Fibroblast of skin of left quadriceps (primary cell): ENCODE measurements at places on chromosomes 6 and 20.

DNA sequence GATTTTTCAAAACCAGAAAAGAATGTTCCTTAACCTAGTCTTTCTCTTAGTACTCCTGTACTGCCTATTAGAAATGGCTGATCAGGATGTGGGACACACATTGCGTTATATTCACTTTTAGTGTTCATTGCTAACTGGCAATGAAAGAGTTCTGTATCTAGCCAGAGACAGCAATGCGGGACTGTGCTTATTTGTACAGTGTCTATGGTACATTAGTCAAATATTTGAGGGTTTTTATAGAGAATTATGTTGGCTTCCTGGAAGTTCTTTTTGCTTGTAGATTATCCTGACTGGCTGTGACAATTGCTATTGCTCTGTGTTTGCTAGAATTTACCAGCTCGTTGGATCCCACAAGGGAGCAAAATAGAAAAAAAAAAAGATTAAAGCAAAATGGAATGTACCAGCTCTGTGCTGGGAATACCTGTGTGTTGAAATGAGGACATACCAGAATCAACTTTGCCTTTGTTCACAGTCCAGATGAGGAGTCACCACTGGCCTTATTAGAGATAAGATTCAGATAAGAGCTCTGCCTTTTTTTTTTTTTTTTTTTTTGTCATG, 22.4 kb upstream of the IFNGR1 start:
- no peak for DNase-seq

DNA sequence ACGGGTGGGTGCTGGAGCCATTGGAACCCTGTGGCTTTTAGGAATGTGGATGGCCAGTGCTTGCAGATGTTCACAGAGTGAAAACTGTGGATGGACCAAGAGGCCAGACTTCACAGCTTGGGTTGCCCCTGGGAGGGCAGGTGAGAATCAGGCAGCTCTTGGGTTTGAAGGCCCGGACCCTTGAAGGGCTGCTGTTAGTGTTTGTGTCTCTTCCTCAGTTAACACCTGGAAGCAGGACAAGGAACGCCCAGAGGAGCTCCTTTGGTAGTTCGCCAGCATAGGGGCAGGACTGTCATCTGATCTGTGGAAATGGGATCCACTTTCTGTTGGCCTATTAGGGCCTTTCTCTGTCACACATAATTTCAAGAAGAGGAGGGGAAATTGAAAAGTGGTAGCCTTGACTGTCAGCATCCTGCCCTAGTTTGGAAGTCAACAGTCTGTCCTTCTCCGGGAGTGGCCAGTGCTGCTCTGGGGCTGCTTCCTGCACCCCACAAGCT, 43.6 kb downstream of the RIOK1 start:
- no peak for DNase-seq

GRCh38 chr6:154228521-154228905, 128.1 kb downstream of the IPCEF1 start:
- DNase-seq: no peak

GRCh38 chr6:38678178-38678760, 24.7 kb downstream of the GLO1 start:
- no peak for DNase-seq

GRCh38 chr6:168376120-168376519, 56.5 kb upstream of the DACT2 start:
- DNase-seq: no peak

DNA sequence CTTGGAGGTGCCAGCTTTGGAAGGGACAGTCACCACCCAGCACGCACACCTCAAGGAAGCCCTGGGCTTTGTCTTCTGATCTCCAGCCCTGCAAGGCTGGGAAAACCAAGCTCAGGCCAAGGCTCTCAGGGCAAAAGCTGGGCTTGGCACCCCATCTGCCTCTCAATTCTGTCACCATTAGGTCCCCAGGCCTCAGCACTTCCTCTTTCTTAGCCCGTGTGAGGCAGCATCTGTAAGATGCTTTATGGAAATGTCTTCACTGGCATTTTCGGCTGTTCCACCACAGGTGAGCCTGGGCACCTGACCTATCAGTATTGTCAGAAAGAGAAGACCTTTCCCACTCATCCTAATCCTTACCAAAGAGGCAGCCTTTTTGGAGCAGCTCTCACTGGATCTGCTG, 24.6 kb downstream of the GMEB2 start:
- no peak for DNase-seq

- no peak for DNase-seq
These were observed 113.9 kb downstream of the RIN2 start for GRCh38 chr20:19872001-19872400.

GRCh38 chr20:24942679-24943078, 6.4 kb upstream of the CST7 start:
- DNase-seq: no peak

DNA sequence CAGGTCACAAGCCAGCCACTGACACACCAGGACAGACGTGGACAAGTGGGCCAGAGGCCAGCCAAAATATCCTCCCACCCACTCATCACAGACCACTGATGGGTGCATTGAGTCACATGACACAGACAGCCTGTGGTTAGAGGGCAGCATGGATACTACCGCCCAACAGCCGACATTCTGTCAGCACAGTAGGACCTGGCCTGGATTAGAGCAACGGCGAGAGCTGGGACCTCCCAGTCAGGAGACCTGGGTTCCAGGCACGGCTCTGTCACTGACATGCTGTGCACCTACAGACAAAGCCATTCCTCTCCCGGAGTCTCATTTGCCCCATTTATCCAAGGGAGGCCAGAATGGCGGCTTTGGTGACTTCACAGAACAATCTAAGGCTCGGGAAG, 8.0 kb downstream of the ZNF335 start:
- no peak for DNase-seq

- DNase-seq: no peak
These were observed 51.7 kb downstream of the FAM50B start for GRCh38 chr6:3900744-3901336.

GRCh38 chr20:49288250-49288751, 10.4 kb upstream of the ZNFX1 start:
- no peak for DNase-seq

GRCh38 chr20:23519556-23519955, 28.6 kb downstream of the CST8 start:
- no peak for DNase-seq

- DNase-seq: no peak
These were observed 85.5 kb downstream of the BMP6 start for GRCh38 chr6:7811441-7811840.

DNA sequence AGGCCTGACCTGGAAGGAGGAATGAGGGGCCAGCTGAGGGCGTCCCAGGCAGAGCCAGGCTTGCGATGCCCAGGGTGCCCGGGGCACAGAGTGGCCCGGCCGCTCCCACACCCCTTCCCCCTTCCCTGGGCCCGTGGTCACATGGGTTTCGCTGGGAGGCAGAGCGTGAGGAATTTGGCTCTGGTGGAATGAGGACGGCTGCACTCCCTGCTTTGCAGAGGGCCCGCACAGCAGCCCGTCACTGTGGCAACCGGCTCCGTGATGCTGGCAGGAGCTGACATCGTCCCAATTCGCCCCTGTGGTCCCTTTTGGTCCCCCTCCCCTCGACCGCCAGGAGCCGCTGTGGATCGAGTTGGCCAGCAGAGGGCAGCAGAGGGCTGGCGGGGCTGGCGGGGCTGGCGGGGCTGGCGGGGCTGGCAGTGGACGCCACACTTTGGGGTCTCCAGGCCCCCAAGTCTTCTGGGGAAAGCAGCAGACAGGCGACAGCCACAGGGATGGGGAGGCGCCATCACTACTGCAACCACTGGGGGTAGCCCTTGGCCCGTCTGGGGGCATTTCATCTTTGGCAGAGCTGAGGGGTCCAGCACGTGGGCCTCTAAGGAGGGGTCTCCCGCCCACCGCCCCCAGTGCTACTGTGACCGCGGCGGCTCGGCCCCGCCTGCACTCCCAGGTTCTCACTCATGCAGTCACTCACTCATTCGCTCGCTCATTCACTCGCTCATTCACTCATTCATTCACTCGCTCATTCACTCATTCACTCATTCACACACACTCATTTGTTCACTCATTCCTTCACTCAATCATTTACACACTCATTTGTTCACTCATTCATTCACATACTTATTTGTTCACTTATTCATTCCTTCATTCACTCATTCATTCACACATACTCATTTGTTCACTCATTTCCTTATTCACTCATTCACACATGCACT, 49.7 kb upstream of the BHLHE23 start:
- DNase-seq: no peak

DNA sequence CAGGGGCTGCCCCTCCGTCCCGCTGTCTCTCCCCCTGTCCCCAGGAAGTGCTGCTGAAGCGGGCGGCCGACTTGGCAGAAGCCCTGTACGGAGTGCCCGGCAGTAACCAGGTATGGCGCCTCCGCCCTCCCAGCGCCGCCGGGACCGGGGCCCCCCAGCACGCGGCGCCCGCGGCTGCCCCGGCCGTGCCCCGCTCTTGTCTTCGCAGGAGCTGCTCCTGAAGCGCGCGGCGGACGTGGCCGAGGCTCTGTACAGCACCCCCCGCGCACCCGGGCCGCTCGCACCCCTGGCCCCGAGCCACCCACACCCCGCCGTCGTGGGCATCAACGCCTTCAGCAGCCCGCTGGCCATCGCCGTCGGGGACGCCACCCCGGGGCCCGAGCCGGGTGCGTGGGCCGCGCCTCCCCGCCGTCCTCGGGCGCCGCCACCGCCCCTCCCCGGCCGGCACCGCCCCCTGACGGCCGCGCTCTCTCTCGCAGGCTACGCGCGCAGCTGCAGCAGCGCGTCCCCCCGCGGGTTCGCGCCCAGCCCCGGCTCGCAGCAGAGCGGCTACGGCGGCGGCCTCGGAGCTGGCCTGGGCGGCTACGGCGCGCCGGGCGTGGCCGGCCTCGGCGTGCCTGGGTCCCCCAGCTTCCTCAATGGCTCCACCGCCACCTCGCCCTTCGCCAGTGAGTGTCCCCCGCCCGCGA, 48.4 kb downstream of the CPXM1 start:
- DNase-seq: no peak
